ENCODE measurements at places on chromosomes 16 and 17.

GRCh38 chr17:40559954-40560591, 5.2 kb downstream of the CCR7 start:
- DNase-seq: peak; percentile 96

DNA sequence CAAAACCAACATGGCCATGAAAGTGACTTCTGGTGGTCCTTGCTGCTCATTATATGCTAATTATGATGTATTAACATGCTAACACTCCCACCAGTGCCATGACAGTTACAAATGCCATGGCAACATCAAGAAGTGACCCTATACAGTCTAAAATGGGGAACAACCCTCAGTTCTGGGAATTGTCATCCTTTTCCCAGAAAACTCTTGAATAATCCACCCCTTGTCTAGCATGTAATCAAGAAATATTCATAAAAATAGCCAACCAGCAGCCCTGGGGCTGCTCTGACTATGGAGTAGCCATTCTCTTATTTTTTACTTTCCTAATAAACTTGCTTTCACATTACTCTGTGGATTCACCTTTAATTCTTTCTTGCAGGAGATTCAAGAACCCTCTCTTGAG, 35.9 kb downstream of the DNAJA2 start:
- no peak for DNase-seq

GRCh38 chr16:29745853-29746345, at the start of gene C16orf54:
Gene C16orf54, minus strand, starts transcription at chr16:29745990. Its CDS starts 1,039 bp downstream, at chr16:29744951.
- DNase-seq: peak; percentile 91

DNA sequence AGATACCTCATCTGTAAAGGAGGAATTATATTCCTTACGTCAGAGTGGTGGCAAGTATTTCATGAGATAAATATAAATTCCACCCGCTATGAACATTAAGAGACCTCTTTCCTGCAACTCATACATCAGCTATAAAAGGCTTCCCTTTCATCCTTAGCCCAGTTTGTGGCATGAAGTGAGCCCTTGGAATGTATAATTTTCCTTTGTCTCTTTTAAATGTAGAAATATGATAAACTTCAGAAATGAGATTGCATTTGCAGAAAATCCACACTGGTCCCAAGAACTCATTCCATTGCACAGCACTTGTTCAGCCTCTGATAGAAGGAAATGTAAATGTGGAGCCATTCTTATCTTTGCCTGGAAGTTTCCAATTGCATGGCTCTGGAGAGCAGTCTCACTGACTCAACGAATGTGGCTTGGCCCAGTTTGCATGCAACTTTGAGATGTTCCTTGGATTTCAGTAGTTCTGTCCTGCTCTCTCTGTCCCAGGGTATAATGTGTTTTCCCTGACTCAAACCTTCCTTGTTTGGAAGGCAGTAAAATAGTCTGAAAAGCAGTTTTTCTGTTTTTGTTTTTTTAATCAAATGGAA, 746.4 kb downstream of the CDH11 start:
- DNase-seq: no peak

DNA sequence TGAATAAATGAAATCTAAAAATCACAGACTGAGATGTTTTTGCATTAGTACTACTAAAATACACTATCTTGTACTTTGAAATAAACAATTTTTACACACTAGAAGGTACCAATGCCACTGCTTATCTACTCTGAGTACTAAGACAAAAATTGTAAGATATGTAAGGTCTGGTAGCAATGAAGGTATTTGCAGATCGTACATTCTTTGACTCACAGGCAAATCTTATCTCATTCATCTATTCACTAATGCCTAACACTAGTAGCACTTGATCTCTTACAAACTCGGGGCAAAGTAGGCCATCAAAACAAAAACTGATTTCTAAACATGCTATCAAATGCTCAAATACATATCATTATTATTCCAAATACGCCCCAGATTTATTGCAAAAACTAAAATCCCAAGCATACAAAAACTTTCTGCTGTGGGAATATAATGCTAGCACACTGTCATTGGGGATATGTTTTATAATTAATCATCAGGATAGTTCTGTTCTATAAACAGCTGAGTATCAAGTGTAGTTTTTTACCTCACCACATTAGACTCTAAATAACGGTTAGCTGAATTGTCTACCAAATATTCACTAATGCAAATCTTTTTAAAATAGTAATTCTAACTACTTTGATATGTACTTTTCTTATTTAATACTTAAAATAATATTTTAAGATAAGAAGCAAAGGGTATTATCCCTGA, 68.0 kb downstream of the MED13 start:
- no peak for DNase-seq

DNA sequence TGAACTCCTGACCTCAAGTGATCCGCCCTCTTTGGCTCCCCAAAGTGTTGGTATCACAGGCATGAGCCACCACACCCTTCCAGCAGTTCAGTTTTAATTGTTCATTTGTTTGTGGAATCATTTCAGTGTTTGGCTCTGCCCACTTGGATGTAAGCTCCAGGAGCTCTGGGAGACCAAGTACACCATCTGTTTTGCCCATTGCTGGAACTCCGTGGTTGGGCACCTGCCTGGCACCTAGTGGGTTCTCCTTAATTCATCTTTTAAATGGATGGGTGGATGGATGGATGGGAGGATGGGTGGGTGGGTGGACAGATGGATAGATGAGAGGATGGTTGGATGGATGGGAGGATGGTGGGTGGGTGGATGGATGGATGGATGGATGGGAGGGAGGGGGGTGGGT, 953 bp upstream of the NECAB2 start:
- no peak for DNase-seq

DNA sequence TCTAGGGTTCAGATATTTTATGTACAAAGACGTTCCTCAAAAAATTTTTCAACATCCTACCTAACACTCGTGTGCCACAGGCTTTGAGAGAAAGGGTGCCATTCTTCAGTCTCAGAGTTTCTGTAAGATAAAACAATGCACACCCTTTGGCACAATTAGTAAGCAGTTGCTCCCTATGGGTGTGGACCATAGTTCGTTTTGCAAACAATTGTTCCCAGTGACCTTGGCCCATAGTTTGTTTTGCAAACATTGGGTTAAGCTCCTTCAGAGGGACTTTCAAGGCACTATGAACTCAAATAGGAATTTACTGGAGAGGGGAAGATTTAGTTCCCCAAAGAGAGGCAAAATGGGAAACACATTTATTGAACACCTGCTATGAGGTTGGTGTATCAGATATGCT, 220.3 kb upstream of the CA10 start:
- DNase-seq: no peak

Data from kidney (tissue), 22 donors.